ENCODE measurements at places on chromosomes 7 and 10. TPM values are rescaled to one million over a fixed set of nuclear protein-coding genes. Genes with fewer than 3 reads are reported as not detected.
A peak's percentile ranks its signal among the peaks of the same experiment; 100 is the strongest.

IRF5 gene
- total RNA-seq = not detected

DNA sequence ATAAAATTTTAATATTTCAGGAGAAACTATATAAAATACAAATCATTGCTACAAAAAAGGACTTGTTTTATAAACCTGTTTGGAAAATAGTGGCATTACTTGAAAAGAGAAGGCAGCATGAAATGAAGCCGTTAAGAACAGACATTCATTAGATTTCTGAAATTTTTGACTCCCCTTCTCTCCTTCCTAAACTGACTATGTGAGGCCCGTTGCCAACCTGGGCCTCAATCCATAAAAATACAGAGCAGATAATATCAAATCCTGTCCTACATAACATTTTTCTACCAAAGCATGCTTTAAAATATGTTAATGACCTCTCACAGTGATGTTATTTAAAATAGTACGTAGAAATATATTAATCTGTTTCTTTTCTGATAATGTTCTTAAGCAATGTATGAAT, 34.5 kb upstream of the ING3 start:
- no peaks in the 10 kb centered on the region for H3K27me3 ChIP-seq
- H3K27ac ChIP-seq = no peak overlapping the region
- no peak overlapping the region for H3K4me3 ChIP-seq
- no peaks in the 10 kb centered on the region for H3K36me3 ChIP-seq
- DNase-seq = no peak

GRCh38 chr10:10813656-10814055, 204.0 kb upstream of the CELF2 start:
- no peak for DNase-seq
- H3K4me3 ChIP-seq = no peak overlapping the region
- no peaks in the 10 kb centered on the region for H3K4me1 ChIP-seq
- H3K27me3 ChIP-seq = no peaks in the 10 kb centered on the region
- H3K27ac ChIP-seq = no peak overlapping the region
- H3K36me3 ChIP-seq = no peaks in the 10 kb centered on the region

DNA sequence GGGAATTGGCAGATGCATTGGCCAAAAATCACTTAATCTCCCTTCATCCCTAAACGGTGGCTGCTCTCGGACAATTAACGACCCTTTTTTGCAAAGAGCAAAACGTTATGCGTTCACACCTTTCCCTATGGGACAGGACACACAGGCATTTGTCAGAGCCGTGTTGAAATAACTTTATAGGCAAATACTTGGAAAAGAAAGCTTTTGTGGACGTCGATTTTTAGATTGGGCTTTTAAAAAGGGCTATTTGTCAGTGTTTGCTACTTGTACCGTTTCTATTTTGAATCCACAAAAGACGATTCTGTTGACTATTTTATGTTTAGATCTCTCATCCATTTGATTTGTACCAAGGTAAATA, 245.6 kb downstream of the SLC25A13 start:
- H3K4me3 ChIP-seq = peak overlapping the region; percentile 96
- H3K27me3 ChIP-seq = peaks cover 5% of the 10 kb centered on the region
- H3K27ac ChIP-seq = no peak overlapping the region
- no peak for DNase-seq
- H3K36me3 ChIP-seq = no peaks in the 10 kb centered on the region

DNA sequence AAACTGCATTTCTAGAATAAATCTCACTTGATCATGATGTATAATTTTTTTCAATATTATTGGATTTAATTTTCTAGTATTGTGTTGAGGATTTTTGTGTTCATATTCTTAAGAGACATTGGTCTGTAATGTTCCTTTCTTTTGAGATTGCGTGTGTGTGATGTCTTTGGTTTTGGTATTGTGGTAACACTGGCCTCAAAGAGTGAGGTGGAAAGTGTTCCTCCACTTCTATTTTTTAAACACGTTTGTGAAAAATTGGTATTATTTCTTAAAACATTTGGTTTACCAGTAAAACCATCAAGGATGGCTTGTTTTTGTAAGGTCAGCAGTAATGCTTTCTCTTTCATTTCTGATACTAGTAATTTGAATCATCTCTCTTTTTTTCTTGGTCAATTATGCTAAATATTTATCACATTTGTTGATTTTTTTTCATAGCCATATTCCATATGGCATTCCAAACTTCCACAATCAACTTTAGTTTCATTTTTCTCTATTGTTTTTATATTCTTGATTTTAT, 290.2 kb upstream of the CDC14C start:
- H3K4me1 ChIP-seq = peaks cover 22% of the 10 kb centered on the region
- no peak overlapping the region for H3K4me3 ChIP-seq
- no peak overlapping the region for H3K27ac ChIP-seq
- no peak for DNase-seq
- peaks cover 7% of the 10 kb centered on the region for H3K27me3 ChIP-seq

CYREN gene
- 33.3 TPM for total RNA-seq

- peaks cover 8% of the 10 kb centered on the region for H3K4me1 ChIP-seq
- H3K27ac ChIP-seq = no peak overlapping the region
- H3K4me3 ChIP-seq = no peak overlapping the region
- no peaks in the 10 kb centered on the region for H3K36me3 ChIP-seq
Measured at GRCh38 chr10:29557665-29558064, 77.1 kb downstream of the SVIL start.

PPP1R3C gene
- total RNA-seq = 19.4 TPM

LBX1 gene
- not detected for total RNA-seq

VWA2 gene
- total RNA-seq = not detected

GRM3 gene
- not detected for total RNA-seq

DNA sequence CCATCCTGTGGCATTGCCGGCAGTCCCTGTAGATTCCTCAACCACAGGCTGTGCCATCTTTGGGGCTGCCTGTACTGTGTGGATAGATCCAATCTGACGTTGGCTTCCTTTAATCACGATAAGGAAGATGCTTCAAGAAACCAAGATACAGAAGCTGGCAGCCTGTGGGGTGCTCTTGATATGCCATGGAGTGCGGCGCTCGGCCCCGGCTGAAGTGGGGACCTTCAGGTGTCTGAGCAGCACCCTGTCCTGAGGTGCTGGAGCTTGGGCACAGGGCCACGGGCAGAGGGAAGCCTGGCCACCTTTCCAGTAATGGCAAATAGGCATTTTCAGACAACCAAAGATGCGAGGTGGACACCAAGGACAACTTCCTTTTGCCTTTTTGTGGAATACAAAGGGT, 139.5 kb downstream of the ACTR3B start:
- no peaks in the 10 kb centered on the region for H3K4me1 ChIP-seq
- peaks cover 4% of the 10 kb centered on the region for H3K36me3 ChIP-seq
- no peak for DNase-seq
- no peak overlapping the region for H3K4me3 ChIP-seq
- H3K27me3 ChIP-seq = peaks cover 12% of the 10 kb centered on the region
- H3K27ac ChIP-seq = no peak overlapping the region

DNA sequence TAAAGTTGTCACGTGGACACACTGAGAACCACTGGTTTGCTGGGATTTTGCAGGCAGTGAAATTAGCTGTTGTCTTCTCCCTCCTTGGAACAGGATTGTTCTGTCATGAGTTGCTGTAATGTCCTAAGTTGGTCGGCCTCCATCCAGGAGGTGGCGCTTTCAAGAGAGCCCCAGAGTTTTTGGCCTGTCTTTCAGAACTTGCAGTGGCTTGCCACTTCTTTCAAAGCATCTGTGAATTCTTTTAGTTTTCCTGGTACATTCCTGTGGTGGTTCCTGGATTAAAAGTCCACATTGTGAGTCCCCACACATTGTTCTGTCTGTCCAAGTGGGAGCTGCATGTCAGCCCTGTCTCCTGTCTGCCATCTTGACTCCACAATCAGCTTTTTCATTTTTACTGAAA, 133.8 kb downstream of the PON1 start:
- no peaks in the 10 kb centered on the region for H3K27me3 ChIP-seq
- no peak overlapping the region for H3K27ac ChIP-seq
- no peaks in the 10 kb centered on the region for H3K4me1 ChIP-seq
- no peak for DNase-seq
- no peak overlapping the region for H3K4me3 ChIP-seq

DNA sequence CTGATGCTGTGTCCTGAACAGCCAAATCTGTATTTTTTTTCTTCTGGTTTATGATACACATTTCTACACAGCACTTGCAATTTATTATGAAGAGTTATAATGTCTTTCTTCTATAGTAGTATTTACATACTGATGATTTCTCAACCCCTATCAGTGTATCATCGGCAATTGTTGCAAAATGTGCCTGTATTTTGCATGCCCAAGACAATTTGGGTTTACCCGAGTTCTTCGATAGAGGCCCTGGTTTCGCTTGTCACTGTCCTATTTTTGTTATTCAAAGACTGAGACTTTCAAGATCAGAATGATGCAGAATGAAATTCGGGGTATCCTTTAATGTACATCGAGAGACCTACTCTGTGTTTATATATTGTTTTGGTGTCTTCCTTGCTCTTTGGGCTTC, 184.5 kb upstream of the PRSS58 start:
- no peak overlapping the region for H3K4me3 ChIP-seq
- DNase-seq = no peak
- H3K36me3 ChIP-seq = no peaks in the 10 kb centered on the region
- peaks cover 33% of the 10 kb centered on the region for H3K4me1 ChIP-seq

DNA sequence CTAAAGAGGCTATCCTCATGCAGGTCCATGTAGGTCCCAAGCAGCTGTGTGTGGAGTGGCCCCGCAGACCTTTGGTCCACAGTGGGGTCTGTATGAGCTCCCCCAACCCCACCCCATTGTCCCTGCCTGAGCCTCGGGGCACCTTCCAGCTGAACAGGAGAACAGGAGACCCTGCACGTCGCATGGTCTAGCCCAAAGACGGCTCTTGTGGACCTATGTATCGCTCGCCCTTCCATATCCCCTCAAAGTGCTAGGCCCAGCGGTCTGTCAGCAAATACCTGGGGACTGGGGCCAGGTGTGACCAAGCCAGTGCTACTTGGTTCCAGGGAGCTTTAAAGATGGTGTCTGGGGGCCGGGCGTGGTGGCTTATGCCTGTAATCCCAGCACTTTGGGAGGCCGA, 43.0 kb downstream of the OAT start:
- H3K4me3 ChIP-seq = no peak overlapping the region
- H3K27ac ChIP-seq = no peak overlapping the region
- H3K4me1 ChIP-seq = peaks cover 2% of the 10 kb centered on the region
- no peak for DNase-seq
- H3K27me3 ChIP-seq = peaks cover 2% of the 10 kb centered on the region

DNA sequence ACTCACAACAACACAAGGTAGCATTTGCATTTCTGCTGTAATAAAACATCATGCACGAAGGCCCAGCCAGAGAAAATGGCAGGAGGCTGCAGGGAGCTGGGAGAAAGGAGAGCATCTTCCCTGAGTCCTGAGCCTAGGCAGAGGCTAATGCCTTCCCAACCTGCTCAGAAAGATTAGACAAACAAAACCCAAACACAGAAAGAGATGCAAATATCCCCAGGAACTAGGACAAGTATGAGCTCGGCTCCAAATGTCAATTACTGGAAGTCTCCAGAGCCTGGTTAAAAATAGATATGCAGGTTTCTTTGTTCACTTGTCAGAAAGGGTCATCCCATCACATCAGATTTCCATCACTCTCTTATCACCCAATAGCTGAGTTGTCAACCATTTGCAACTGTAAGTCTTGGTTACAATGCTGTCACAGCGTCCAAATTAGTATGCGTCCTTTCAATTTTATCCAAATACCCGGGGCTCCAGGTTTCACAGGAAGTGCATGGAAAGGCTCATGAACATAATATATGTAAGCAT, 316.5 kb upstream of the CELF2 start:
- H3K36me3 ChIP-seq = peaks cover 5% of the 10 kb centered on the region
- no peaks in the 10 kb centered on the region for H3K27me3 ChIP-seq
- peaks cover 11% of the 10 kb centered on the region for H3K4me1 ChIP-seq
- H3K27ac ChIP-seq = no peak overlapping the region
- H3K4me3 ChIP-seq = no peak overlapping the region
- DNase-seq = no peak

- peak overlapping the region; percentile 84 for H3K4me3 ChIP-seq
- peaks cover 60% of the 10 kb centered on the region for H3K4me1 ChIP-seq
- H3K27me3 ChIP-seq = peaks cover 36% of the 10 kb centered on the region
- DNase-seq = no peak
- peaks cover 6% of the 10 kb centered on the region for H3K36me3 ChIP-seq
- H3K27ac ChIP-seq = peak overlapping the region; percentile 99
Measured at GRCh38 chr10:44961931-44962750, 2.5 kb downstream of the RASSF4 start.

GRCh38 chr10:124642088-124642710, 102.0 kb downstream of the FAM53B start:
- H3K4me1 ChIP-seq = peaks cover 28% of the 10 kb centered on the region
- H3K27me3 ChIP-seq = peaks cover 2% of the 10 kb centered on the region
- DNase-seq = no peak
- H3K36me3 ChIP-seq = no peaks in the 10 kb centered on the region
- peak overlapping the region; percentile 64 for H3K27ac ChIP-seq

PAPOLB gene
- 1.2 TPM for total RNA-seq

DNA sequence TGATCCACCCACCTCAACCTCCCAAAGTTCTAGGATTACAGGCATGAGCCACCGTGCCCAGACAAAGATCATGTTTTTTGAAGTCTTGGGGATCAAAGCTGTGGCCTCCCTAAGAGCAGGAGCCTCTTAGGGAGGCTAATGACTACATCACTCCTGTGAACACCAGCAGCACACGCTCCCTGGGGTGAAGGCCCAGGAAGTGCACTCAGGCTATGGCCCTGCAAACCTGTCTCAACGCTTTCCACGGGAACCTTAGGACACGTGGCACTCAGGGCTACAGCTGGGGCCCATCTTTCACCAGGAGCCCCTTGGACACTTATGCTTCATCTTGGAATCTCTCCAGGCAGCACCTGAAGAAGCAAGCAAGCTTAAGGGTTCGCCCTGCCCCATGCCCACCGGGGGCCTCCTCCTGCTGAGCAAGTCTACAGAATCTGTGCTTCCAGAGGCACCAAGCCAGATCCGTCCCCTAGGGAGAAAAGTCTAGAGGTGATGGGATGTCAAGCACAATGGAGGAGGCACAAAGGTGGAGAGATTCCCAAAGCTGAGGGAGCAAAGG, 18.4 kb downstream of the VSTM4 start:
- peaks cover 4% of the 10 kb centered on the region for H3K27me3 ChIP-seq
- no peak overlapping the region for H3K27ac ChIP-seq
- no peak overlapping the region for H3K4me3 ChIP-seq
- no peaks in the 10 kb centered on the region for H3K36me3 ChIP-seq
- H3K4me1 ChIP-seq = peaks cover 10% of the 10 kb centered on the region

SLC39A12 gene
- total RNA-seq = not detected

- no peak for DNase-seq
- no peaks in the 10 kb centered on the region for H3K36me3 ChIP-seq
- peaks cover 2% of the 10 kb centered on the region for H3K27me3 ChIP-seq
- H3K27ac ChIP-seq = no peak overlapping the region
- peaks cover 9% of the 10 kb centered on the region for H3K4me1 ChIP-seq
Measured at GRCh38 chr10:24255881-24256311, 47.0 kb downstream of the KIAA1217 start.

LIPM gene
- not detected for total RNA-seq
